CD4-positive, alpha-beta T cell treated with Interleukin-4 for 4 hours (primary cell): ENCODE measurements at places on chromosomes 4 and X.

GRCh38 chrX:15343075-15343476 lies 7.8 kb upstream of the PIGA start:
- DNase-seq = no peak

GRCh38 chr4:4930677-4931076 lies 71.2 kb downstream of the MSX1 start:
- no peak for DNase-seq

DNA sequence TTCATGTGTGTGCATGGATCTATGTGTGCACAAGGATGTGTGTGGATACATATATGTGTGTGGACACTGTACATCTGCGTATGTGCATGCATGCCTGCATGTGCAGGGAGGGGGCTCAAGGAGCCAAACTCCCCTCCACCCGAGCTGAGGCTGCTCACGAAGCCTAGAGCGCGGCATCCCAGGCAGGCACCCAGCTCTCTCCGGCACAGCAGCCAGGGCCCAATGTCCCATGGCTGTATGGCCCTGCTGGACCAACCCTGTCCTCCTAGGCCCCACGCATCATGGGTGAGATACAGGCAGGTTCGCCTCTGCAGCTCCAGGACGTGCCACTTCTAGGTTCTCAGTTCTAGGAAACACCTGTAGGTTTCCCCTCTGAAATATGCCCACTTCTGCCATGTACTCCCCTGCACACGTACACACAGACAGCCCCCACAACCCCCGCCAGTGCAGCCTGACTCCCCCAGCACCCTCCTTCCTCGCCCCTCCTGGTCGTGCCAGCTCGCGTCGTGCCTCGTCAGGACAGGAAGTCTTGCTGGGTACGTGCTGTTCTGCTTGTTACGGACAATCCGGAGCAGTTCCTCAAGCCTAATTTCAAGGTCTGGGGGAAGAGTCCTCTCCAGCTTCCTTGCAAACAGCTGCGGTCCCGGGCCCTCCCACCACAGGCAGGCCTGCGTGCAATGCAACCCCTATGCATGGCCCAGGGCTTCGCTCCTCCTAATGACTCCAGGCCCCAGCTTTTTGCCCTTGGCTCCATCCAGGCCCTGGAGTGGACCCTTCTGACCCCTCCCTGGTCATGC lies 3.2 kb upstream of the ADRA2C start:
- no peak for DNase-seq

DNA sequence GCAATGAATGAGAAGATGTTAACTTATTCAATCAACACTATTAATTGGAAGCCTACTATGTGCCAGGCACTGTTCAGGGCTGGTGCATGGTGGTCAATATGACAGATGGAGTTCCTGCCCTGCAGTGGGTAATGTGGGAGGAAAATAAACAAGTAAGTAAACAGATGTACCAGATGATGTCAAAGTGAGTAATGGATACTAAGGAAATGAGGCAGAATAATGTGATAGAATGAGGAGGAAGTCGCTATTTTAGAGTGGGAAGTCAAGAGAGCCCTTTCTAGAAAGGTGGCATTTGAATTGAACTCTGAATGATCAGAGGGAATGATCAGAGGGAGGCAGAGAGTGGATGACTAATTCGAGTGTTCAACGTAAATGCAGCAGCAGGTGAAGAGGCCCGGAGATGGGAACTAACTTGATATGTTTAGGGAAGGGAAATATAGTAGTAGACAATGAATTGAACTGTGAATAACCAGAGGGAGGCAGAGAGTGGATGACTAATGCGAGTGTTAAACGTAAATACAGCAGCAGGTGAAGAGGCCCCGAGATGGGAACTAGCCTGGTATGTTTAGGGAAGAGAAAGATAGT lies 48.3 kb downstream of the HMGB3 start:
- no peak for DNase-seq

DNA sequence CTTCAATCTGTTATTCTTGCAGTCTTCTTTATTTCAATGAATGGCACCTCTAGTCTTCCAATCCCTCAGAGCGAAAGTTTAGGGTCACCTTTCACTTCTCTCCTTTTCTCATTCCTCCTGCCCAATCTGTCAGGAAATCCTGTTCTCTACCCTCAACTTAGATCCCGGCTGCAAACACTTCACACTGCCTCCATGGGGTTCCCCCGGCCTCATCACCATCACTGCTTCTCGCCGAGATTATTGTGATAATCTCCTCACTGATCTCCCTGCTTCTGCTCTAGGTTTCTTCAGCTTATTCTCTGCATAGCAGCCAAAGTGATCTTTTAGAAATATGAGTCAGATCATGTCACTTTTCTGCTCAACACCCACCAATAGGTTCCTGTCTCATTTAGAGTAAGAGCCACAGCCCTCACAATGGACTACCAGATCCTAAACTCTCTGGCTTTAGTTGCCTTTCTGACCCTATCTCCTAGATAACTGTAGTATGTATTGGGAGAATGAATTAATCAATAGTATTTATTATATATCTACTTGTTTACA lies 43.6 kb upstream of the TBC1D9 start:
- DNase-seq = no peak

- DNase-seq = no peak
Observed at GRCh38 chr4:18442957-18443356, 421.4 kb upstream of the LCORL start.

DNA sequence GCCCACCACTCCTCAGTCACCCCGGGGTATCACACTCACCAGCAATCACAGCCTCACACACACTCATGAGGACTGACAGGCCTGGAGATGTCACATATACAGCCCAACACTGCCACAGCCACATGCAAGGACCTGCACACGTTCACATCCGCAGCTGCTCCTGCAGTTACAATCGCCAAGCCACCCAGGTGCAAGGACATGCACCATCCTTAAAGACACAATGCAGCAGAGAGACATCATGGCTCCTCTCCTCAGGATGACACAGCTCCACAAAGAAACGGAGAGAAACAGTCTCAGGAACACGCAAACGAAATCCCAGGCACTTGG lies 1.1 kb downstream of the PCSK1N start:
- DNase-seq = no peak

- no peak for DNase-seq
Observed at GRCh38 chr4:151199319-151200190, 77.4 kb upstream of the PRSS48 start.

DNA sequence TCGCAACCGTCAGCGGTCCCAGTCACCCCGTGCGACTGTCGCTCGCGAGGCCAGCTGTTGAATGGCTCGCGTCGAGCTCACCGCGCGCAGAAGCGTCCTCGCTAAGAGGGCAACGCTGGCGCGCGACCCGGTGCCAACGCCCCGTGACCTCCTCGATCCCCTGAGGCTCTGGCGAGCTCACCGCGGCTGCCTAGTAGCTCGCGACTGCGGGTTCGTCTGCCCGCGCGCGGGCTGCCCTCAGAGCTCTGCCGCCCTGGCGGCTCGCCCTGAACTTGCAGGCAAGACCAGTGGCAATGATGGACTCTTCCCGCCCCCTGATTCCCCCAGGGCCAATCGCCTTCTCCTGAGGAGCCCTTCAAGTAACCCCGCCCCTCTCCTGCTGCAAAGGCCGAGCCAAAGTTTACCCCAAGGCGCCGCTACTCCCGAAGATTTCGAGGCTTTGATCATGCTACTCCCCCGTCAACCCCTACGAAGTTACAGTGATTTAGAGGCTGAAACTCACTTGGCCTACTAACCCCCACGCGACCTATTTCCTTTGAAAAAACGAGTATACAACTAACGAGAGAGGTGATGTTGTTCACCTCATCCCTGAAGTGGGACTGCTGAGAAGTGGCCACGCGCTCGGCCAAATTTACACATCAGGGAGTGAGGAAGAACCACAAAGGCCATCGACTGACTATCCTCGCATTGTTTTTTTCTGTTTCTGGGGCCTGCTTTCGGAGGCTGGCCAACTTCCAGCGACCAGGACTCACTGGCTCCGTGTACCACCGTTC lies 37.5 kb downstream of the PGRMC1 start:
- DNase-seq = peak; percentile 32

GRCh38 chr4:111986095-111986494 lies 159.2 kb upstream of the FAM241A start:
- no peak for DNase-seq

DNA sequence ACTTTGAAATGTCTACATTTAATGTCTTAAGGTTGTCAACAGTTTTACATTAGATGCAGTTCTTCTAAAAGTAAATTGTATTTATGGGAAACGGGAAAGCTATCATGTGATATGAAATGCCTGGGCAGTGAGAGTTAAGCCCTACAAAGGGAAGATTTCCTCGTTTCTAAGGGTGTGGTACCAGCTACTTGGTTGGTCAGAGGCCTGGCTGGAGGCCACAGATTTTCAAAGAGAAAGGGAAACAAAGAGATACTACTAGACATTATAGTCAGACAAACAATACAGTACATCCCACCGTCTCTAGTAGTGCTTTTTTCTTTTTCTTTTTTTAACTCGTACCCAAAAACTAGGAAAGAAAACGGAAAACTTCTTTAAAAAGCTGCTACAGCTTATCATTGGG lies 467.8 kb downstream of the PCDH7 start:
- DNase-seq = no peak

GRCh38 chrX:154411981-154412340 lies 622 bp downstream of the TAFAZZIN start:
- peak; percentile 59 for DNase-seq

DNA sequence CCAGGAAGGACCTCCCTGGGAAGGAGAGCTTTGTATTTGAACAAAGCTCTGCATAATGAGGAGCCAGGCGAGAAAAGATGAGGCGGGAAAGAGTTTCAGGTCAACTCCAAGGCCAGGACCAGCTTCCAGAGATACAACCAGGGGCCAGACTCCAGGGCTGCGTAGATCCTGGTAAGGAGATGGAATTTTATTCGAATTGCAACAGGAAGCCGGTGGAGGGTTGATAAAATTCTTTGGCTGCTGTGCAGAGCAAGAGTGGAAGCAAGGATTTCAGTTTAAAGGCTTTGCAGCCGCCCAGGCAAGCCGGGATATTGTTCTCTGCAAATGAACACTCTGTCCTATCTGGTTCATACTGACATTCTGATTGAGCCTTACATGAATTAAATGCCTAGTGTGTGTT lies 40.2 kb upstream of the CBR4 start:
- no peak for DNase-seq

GRCh38 chr4:152460488-152460887 lies 75.4 kb downstream of the FBXW7 start:
- DNase-seq = no peak

DNA sequence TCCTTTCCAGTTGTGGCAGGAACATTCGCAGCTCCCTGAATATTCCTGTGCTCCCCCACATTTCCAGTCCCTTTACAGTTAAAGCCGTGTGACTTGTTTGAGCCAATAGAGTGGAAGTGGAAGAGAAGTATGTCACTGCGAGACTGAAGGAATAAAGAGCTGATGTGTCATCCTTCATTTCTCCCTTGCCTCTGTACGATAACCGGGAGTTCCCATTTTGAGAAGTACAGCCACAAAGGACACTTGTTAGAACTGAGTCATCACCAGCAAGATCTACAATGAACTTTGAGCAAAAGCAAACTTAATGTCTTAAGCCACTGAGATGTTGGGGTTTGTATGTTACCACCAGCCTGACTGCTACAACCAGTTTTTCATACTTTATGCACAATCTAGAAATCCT lies 92.3 kb downstream of the SPRY1 start:
- peak; percentile 4 for DNase-seq

- DNase-seq = no peak
Observed at GRCh38 chr4:163592212-163592611, 97.7 kb downstream of the TMA16 start.

DNA sequence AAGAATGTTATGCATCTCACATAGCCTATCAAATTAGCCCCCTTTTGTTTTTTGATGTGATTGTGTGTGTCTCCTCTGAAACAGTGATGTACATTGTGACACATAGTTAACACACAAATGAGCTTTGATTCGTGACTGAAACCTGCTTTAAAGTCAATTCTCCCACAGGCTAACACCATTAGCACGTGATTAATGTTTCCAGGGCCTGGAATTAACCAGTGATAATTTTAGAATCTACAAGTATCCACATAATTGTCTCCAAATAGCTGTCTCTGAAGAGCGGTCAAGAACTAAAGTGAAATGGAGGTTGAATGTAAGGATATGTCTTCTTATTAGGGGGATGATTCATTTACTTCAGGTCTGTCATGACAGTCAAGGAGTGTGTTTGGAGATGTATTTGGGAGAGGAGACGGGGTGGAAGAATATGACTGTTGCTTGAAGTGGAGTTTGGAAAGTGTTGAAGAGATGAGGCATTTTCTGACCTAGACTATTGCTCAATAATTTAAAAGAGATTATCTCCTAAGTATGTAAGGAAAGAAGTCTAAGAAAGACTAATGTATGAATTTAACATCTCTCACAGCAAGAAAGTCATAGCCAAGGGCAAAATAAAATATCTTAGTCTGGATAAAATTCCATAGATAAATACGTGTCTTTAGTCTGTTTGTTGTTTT lies 13.7 kb upstream of the RASGEF1B start:
- DNase-seq = no peak

GRCh38 chr4:43843501-43843900 lies 605.1 kb downstream of the KCTD8 start:
- no peak for DNase-seq

GRCh38 chr4:169249999-169250398 lies 20.8 kb downstream of the SH3RF1 start:
- no peak for DNase-seq
